ENCODE measurements at places on chromosomes 12 and 14.

GRCh38 chr14:51950007-51950406, 39.3 kb upstream of the RTRAF start:
- DNase-seq, result no peak

DNA sequence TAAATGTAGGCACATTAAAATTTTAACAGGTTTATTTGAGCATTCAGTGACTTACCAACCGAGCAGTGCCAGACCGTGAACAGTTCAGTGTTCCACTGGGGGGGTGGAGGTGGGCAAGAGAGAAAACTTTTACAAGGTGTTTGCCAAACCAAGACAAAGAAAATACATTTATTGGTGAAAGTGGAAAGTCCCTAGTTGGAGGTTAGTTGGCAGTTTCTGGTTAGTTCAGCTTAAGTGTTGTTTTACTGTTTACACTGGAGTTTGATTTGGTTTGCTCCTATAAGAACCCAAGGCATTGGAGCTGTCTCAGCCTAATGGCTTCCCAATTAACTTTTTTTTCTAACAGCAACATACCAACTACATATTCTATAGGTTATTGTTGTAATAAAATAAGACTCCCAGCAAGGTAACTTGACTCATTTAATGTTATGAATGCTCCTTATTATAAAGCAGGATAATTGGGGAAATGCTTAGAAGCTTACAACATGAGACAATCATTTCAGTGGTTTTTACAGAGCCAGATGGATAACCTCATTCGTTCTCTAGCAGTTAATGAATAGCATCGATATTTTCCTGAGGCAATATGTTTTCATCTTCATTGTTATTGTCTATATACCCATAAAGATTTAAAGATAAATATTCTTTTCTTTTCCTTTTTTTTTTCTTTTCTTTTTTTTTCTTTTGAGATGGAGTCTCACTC, 115.8 kb downstream of the ETNK1 start:
- DNase-seq, result no peak

DNA sequence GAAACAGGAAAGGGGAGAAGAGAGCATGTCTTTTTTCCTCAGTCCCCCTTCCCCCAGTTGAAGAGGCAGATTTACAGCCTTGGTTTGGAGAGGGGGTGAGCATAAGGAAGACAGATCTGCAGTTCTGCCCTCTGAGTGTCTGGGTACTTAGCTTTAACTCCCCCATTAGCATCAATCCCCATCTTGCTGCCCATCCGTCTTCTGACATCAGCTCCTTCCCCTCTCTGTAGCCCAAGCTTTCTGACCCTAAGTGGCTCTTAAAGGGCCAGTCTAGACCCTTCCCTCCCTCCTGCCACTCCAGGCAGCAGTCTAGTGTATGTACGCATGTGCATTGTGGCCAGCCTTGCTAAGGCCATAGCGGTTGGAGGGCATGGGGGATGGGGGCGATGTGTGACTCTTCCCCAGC, 7.3 kb downstream of the GPR84 start:
- DNase-seq, result no peak

DNA sequence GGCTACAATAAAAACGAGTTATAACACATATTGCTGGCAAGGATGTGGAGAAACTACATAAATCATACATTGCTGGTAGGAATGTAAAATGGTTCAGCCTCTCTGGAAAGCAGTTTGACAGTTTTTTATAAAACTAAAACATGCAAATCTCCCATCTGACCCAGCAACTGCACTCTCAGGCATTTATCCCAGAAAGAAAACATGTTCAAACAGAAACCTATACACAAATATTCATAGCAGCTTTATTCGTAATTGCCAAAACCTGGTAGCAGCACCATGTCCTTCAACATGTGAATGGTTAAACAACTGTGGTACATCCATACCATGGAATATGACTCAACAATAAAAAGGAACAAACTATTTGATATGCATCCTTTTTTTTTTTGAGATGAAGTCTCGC, 10.1 kb upstream of the TMCC3 start:
- DNase-seq, result no peak

DNA sequence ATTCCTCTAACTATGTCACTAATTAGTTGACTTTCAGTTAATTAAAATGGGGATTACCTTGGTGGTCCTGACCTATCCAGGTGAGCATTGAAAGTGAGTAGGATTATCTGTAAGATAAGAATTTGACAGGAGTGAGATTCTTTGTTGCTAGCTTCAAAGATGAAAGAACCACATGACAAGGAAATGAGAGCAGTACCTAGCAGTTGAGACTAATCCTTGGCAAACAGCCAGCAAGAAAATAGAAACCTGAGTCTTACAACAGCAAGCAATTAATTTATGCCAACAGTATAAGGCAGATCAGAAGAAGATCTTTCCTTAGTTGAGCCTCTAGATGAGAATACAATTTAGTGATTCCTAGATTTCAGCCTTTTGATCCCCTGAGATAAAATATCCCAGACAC, 1058.4 kb downstream of the LRFN5 start:
- DNase-seq, result no peak

DNA sequence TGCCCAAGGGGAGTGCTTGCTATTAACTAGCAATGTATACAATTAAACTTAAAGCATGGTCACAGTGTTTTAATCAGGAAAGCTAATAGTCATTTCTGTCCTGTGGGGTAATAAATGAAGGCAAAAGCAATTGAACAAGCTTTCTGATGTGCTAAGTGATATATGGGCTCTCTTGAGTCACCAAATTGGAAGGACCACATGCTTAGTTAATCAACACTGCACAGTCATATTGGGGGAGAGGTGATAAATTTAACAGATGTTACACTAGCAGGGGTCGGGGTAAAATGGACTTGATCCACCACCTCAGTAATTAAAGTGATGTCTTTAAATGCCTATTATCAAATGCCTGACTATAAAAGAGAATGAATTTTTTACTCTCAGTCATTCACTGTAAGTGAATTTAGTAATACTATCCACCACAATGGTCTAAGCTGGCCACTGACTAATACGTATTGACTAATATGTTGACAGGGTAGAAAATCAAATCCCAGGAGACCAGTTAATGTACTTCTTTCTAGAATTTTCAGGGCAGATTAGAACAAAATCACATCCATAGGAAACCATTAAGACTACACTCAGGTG, 736.3 kb downstream of the RPS29 start:
- no peak for DNase-seq

DNA sequence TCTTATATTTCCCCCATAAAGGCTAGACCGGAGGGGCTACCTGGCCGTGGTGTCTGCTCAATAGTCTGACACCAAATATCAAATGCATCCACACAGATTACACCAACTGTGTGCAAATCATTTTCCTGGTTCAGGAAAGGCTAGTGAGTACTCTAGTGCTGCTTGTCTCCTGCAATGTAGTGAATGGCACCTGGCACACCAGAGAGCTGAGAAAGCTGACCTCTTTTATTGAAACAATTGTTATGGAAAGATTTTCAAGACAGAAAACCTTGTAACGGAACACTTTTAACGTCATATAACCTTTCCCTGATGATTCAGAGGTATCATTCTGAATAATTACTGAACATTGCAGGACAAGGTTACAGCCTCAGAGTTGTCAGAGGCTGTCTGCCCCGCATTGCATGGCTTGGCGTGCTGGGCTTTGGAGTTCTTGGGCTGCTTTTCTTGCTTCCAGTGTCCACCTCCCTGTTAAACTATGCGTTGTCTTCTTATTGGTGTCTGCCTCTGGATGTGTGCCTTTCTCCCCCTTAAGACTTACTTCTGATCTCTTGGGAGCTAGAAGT, 40.7 kb upstream of the HDAC7 start:
- no peak for DNase-seq

GRCh38 chr14:52824462-52824861, 33.1 kb upstream of the GNPNAT1 start:
- no peak for DNase-seq

GRCh38 chr14:103255555-103255954, 78.5 kb upstream of the EIF5 start:
- no peak for DNase-seq

GRCh38 chr14:92615451-92615850, 101.9 kb downstream of the RIN3 start:
- no peak for DNase-seq

- no peak for DNase-seq
Measured at GRCh38 chr14:52060080-52060479, 8.8 kb downstream of the NID2 start.

DNA sequence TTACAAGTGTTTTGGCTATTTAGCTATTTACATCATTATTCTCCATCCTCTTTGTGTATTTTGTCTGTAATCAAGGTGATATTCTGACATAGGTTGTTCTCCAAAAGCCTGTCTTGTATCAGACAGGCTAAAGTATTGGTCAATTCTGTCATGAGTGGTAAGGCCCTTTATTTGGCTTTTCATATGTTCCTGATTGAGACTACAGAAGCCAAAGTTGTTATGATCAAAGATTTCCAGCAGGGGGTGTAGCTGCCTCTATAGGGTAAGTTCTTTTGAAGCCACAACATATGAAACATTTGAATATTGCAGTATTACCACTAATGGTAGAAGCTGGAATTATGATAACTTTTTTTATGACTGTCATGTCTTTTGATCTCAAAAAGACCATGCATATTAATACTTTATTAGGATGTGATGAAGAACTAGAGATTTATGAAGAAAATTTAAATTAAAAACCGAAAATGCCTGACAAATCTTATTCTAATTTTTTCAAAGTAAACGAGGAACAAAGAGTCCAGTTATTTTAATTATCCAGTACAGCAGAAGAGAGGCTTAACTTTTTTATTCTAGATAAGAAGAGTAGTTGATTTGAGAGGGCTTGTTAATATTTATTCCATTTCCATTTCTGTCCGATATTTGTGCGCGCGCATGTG, 3.4 kb upstream of the ARHGAP5 start:
- DNase-seq, result peak; percentile 77

DNA sequence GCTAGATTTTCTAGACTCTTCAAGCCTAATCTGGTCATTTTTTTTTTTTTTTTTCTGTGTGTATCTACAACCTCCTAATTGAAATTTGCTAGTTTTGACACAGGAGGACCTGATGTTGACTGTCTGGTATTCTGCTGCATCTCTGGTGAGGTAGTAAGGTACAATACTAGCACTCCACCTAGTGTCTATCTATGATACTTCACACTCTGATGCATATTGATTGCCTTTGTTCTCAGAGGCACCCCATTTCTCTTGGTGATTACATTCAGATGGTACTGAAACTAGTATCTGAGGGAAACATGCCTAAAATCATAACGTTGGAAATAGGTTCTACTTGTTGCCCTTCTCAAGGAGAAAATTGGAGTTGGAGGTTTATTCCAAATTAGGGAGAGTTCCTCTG, 930.5 kb upstream of the NOVA1 start:
- no peak for DNase-seq

DNA sequence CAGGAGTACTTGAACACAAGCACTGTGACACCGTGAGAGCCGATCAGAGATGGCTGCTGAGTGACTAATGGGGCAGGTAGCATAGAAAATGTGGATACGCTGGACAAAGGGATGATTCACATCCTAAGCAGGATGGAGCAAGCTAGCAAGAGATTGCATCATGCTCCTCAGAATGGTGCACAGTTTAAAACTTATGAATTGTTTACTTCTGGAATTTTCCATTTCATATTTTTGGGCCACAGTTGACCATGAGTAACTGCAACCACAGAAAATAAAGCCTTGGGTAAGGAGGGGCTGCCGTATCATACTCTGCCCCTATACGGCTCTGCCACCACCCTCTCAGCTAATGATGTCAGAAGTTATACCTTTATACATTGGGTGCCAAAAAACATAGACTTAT, 23.3 kb upstream of the MARK3 start:
- no peak for DNase-seq

DNA sequence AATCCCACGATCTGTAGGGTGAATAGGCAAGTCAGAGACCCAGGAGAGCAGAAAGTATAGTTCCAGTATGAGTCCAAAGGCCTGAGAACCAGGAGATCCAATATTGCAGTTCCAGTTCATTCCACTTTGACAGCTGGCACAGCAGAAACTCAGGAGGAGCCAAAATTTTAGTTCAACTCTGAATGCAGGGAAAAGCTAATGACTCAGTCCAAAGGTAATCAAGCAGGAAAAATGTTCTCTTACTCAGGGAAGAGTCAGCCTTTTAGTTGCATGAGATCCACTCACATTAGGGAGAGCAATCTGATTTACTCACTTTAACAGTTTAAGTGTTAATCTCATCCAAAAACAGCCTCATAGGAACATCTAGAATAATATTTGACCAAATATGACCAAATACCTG, 130.2 kb upstream of the LRFN5 start:
- DNase-seq, result no peak

- no peak for DNase-seq
Measured at GRCh38 chr12:109434582-109434981, 42.5 kb downstream of the KCTD10 start.

DNA sequence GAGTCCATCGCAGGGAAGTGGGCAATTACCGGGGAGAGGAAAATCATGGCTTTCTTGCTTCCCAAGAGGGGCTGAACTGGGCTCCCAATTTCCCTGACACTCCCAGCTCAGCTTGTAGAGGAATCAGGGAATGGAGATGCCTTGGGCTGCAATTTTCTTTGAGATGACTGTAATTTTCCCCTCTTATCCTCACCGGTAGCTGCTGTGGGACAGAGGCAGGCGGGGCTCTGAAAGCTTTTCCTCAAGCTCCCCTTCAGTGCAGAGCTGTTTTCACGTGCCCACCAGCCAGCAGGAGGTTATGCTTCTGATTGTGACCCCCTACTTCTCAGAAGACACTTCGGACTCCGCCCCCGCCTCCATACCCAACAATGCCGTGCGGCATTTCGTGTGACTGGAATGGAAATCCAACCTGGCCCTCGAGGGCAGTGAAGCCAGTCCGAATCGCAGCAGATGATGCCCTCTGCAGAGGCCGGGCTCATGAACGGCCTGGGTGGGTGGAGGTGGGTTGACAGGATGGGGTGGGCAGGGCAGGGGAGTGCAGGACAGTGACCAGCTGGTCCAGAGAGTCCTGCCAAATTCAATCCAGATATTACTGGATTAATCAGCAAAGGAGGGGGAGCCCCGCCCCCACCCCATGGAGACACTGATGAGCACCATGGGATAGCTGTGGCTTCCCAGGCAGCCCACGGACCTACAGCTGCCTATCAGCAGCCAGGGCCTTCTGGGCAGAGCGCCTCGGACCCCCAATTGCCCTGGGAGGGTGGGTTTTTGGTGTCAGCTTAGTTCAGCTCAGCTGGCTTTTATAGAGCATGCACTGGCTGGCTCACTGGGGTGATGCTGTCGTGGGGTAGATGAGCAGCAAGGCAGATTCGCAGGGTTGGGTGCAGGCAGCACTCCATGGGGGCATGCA, 37.6 kb downstream of the RTL1 start:
- DNase-seq, result no peak

- no peak for DNase-seq
Measured at GRCh38 chr14:68307790-68308168, 485.1 kb downstream of the ZFP36L1 start.

GRCh38 chr12:55008944-55009585, 10.7 kb upstream of the NEUROD4 start:
- DNase-seq, result no peak

GRCh38 chr12:57171668-57172067, 24.2 kb upstream of the LRP1-AS start:
- peak; percentile 72 for DNase-seq

DNA sequence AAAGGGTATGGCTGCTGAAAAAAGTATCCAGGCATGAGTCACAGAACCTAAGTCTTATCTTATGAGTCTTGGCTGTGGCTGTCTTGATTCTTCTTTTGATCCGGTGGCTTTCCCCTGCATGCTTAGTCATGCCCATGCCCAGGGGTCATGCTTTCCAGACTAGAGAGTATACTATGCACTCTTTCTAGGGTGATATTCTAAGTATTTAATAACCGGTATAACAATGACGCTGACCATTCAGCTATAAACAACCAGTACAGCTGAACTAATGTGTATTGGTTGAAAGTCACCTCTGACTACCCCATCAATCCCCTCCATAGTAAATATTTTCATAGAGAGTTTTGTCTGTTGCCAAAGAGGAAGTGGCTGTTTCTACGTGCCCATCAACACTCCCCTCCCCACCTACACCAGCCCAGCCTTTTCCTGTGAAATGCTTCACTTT, 34.7 kb upstream of the NRXN3 start:
- no peak for DNase-seq

Data from testis (tissue), 5 donors.